Kidney tubule cell (primary cell): ENCODE measurements at places on chromosomes 6 and 20.

DNA sequence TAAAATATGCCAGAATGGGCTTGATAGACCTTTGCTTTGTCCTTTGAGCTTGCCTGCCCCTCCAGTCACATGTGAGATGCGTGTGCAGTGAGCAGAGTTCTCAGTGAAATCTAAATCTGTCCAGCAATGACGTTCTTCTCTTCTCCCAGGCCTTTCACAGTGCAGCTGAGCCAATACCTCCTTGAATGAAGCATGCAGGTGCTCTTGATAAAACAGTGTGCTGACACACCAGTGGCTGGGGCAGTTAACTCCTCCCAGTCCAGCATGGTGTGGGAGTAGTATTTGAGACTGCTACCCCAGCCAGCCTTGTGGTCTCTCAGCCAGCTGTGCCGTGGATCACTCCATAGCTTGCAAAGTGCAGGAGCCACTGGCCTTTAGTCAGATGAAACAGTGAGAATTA is 240.5 kb downstream of the FARS2 start:
- DNase-seq = no peak

DNA sequence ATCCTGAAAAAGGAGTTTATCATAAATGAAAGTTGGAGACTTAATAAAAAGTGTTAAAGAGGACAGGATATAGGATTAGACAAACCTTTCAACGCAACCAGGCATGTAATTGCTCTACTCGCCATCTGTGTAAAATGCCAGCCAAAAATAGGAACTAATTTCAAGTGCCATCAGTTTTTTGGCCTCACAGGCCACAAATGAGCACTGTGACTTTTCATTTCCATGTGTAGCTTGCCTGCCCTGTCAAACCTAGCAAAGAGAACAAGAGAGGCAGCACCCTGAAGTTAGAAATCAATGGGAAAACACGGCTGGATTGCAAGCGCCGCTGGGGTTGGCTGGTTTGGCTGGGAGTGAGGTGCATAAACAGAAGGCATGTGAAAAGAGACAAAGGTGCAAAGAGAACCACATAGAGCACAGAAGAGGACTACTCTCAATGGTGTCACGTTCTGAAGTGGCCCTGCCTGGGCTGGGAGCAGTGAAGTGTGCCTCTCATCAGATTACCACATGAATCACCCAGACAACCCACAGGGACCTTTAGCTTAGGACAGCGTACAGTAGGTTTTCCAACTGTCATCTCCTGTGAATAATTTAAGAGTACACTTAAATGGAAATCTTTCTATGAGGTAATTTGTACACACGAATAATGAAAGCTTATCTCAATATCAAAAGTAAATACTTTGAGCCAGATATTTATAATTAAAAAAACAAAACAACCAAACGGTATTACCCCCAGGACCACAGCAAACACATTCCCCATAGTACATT is 78.0 kb upstream of the NHSL1 start:
- DNase-seq = peak; percentile 62

DNA sequence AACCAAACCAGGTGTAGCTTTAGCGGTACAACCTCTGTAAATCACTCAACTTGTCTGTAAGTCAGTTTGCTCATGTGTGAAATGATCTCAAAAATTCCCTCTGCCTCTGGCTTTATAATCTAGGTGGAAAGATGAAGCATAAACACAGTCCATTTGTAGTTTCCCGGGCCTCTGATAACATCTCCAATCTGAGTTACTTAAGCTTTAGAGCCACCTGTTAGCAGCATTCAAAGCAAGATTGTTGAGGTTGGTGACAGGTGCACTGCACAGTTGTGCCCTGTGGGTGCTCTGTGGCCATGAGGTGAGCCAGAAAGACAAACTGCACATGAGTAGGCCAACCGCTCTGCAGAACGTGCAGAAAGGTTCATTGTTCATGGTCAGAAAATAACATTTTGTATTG is 53.7 kb downstream of the MOCS1 start:
- DNase-seq = no peak

DNA sequence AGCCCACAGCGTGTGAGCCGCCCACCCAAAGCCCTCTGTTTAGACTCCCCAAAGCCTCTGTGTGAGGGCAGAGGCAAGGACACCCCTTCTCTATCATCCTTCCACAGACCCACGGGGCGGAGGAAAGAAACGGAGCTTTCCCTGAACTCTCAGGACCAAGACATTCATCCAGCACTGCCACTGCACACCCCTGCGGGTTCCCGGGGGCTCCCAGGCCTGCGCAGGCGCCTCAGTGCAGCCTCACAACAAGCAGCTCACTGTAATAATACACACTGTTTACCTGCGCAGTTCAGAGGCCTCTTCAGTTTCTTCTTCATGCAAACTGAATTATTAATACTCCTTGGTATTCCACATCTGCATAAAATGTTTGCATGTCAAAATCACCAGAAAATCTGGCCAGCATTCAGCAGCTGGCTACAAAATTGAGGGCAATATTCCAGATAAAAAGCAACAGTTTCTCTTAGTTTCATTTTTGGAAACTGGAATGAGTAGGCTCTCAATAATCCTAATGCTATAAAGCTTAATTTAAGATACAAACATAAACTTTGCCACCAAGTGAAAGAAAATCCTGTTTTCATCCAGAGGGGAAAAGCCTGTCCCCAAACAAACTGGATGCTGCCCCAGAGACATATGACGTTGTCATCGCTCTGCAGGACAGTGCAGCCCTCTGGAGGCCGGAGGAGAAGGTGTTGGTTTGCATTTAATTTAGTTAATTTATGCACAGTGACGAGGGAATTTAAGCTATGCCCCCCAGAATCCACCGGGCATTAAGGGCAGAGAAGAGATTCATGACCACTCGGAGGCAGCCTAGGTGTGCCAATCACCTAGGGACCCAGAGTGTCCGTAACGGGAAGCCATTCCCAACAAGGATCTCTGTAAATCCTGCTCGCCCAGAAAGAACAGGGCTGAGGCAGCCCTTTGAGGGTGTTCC is 45.3 kb downstream of the NINL start:
- peak; percentile 62 for DNase-seq

DNA sequence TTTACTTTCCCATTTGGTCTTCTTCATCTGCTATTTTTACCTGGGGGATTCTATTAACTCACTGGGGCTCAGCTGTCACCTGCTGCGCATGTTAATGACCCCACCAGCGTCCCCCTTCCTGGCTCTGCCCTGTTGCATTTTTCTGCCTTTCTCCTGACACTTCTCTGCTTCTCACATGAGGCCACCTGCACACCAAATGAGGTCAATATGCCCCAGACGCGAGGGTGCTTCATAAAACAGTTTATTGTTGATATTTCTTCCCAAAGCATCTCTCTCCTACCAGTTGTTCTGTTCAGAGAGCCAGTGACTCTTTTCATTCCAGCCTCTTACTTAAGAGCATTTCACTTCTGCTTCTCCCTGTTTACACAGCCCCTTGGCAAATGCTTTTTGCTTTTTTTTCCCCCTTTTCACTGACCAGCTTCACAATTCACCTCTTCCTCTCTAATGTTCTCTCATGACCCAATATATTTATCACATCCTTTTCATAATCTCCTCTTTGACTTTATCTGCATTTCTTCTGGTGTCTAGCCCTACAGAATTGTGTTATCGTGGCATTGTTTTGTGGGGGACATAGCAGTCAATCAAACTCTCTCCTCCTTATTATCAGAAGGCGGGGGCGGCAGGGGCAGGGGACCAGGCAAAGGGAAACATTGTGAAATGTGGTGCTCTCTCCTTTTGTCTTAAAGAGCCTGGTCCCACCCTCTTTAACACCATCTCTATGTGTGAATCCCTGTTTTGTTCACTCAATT is 545.8 kb upstream of the CITED2 start:
- DNase-seq = no peak

GRCh38 chr6:16292942-16293341 is 54.6 kb downstream of the GMPR start:
- peak; percentile 46 for DNase-seq

- no peak for DNase-seq
Observed at GRCh38 chr6:168016721-168017525, 19.5 kb downstream of the KIF25 start.

GRCh38 chr6:84522135-84522549 is 242.3 kb downstream of the TBX18 start:
- peak; percentile 49 for DNase-seq

DNA sequence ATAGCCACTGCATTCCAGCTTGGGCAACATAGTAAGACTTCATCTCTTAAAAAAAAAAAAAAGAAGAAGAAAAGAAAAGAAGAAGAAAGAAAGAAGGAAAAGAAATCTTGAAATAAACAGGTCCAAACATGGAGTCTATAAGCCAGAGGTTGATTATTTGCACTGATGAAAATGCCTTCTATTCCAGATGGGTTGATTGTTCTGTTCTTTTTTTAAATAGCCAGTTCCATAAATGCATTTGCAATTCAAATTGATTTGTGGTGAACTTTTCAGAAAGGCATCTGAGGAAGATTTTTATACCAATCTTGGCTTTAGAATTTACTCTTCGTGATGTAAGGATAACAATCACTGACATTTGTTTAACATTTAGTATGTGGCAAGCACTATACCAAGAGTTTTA is 243.8 kb upstream of the PLN start:
- no peak for DNase-seq

GRCh38 chr6:142302421-142303175 is 791 bp downstream of the ADGRG6 start:
- peak; percentile 36 for DNase-seq
